ENCODE measurements at places on chromosomes 2 and 18.

GRCh38 chr2:13758412-13758811 is 874.1 kb upstream of the LRATD1 start:
- DNase-seq, result no peak

- DNase-seq, result no peak
Measured at GRCh38 chr2:112021781-112022231, 33.3 kb upstream of the TMEM87B start.

GRCh38 chr2:64276417-64277095 is 132.3 kb upstream of the PELI1 start:
- DNase-seq, result no peak

DNA sequence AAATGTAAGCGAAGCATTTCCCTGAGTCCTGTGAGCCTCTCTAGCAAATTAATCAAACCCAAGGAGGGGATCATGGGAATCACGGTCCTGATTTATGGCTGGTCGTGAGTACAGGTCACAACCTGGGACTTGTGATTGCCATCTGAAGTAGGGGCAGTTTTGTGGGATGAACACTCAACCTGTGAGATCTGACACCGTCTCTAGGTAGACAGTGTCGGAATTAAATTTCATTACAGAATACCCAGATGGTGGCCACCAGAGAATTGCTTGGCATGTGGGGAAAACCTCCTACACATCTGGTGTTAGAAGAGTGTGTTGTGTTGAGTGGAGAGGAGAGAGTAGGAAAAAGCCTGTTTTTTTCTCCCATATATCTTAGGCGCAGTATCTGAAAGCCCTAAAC is 12.5 kb downstream of the CAPN14 start:
- DNase-seq, result no peak

GRCh38 chr2:223055140-223055539 is 3.1 kb downstream of the KCNE4 start:
- DNase-seq, result no peak

- no peak for DNase-seq
Measured at GRCh38 chr2:9754532-9754887, 88.8 kb upstream of the TAF1B start.

GRCh38 chr2:41966431-41966893 is 81.4 kb upstream of the PKDCC start:
- no peak for DNase-seq

- DNase-seq, result no peak
Measured at GRCh38 chr2:144642131-144642530, 122.2 kb upstream of the ZEB2 start.

- no peak for DNase-seq
Measured at GRCh38 chr2:24785671-24786321, 7.4 kb downstream of the PTRHD1 start.

GRCh38 chr2:205782941-205783340 is 100.6 kb downstream of the NRP2 start:
- DNase-seq, result no peak

DNA sequence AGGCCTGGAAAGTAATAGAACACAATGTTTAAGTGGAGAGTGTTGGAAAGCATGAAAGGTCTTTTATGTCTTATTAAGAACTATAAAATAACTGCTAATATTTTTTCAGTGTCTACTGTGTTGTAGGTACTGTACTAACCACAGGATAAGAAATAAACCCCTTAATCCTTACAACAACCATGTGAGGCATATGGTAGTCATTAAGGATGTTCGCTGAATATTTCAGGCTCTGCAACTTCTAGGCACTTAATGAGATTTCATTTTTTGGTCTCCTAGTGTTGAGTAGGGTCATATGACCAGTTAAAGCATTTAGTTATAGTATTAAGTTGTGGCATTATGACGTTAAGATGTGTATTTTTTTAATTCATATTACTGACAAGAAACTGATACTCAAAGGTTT is 346.6 kb upstream of the KCNH7 start:
- no peak for DNase-seq

DNA sequence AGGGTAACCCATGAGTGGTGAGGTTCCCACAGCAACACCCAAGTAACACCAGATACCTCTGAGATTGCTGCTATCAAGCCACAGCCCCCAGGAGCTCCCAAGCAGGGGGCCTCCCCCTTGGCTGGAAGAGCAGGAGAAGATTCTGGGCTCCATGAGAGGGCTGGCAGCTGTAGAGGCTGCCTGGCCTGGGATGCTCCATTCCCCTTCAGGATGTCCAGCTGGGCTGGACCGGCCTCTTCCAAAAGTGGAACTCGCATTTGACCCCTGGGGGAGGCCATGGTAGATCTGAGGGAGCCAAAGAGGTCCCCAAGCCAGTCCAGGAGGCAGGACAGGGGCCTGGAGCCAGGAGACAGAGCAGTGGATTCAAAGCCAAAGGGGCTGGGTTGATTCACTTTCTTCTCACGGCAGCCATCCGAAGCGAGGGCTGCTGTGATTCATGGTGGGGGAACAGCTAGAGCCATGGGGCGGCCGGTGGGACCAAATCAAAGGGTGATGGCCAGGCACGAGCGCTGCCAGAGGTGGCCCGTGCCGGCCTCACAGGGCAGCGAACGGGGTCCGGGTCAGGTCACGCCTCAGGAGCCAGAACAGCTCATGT is 95.3 kb upstream of the ID2 start:
- no peak for DNase-seq

DNA sequence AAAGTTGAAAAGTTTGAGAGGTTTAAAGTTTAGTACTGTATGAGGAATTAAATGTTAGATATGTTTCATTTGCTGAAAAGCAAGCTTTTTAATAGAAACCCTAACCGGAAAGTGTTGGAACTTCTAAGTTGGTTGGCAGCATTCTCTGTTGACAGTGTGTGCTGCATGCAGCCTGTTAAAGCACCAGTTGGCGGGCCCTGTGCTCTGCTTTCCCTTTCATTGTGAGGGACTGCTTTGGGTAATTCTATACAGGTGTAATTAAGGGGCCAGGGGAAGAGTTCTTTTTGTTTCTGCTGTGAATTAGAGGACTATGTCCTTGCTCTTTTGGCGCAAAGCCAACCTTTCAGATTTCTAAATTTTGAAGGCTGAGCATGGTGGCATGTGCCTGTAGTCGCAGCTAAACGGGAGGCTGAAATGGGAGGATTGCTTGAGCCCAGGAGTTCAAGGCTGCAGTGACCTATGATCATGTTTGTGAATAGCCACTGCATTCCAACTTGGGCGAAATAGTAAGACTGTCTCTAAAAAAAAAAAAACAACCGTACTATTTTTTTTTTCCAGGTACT is 20.1 kb downstream of the PLEKHB2 start:
- no peak for DNase-seq

DNA sequence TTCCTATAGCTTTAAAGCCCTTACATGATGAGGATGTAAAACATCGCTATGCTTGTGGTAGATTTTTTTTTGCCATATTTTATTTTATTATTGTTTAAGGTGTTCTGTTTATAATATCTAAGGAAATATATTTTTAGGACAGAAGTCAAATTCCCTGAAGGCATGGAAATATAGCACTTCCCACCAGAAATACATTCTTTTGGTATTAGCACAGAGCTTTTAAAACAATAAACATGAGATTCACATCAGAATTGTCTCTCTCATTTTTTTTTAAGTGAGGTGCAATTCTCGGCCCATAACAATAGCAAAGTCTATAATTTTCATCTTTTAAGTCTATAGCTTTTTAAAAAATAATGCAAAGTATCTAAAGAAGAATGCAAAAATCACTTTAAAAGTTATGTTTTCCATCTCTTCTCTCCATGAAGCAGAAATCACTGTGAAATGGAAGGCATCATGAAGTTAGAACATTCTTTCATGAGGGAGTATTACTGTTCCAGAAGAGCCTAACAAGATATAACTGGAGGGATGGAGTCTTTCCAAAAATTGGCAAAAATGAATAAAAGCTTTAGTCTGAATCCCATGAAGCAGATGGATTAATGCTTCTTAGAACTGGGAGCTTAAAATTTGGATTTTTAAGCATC is 283.6 kb upstream of the TRIB2 start:
- DNase-seq, result no peak

DNA sequence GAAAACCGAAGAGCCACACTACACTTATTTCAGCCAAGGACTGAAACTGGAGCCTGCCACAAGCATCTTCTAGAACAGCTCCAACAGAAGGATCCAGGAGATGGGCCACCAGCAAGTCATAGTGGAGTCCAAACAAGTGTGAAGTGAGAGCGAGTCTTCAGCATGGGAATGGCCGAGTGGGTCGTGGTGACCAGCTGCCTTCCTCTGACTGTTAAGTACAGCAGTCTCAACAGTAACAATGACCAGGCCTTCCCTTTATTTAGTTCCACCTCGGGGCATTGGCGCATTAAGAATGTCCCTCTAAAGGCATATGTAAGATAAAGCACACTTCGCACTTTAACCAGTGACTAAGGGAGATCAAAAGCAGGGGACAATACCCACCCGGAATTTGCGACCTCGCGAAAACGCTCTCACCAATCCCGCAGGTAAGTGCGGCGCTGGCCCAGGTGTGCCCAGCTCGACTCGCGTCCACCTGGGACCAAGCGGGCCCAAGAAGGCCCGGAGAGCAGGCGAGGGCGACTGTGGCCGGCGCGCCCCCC is 1.1 kb downstream of the L3MBTL4 start:
- DNase-seq, result no peak

DNA sequence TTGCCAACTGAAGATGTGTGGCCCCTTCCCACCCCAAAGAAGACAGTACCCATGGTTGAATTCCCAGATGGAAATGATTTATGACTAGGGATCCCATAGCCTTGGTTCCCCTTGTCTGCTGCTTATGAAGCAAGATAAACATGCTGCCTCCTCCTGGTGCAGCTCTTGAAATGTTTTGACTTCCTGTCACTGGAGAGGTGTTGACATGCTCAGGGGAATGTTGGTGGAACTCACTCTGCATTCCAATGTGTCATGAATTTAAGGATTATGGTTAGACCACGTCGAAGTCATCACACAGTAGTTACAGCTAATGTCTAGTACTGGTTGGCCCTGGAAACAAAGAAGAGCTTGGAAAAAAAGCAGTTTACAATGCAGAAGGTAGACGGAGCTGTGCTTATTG is 69.0 kb upstream of the FAM110C start:
- no peak for DNase-seq

GRCh38 chr2:236882930-236883329 is 202.8 kb upstream of the COPS8 start:
- DNase-seq, result no peak

DNA sequence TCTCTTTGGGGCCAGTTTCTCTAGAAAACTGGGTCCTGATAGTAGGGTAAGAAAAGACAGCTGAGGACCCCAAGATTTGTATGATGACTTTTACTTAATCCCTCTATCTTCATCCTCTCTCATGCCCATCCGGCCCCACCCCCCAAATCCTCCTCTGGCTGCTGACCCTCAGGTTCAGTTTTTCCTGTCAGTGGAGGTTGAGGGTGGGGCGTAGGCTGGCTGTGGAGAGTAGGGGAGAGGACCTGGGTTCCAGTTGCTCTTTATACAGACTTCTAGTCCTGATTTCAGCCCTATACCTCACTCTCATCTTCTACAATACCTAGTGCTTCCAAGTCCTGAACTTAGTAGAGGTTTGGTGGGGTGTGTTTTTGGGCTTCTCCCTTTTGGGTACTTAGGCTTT is 28.4 kb downstream of the PLEKHA3 start:
- no peak for DNase-seq

DNA sequence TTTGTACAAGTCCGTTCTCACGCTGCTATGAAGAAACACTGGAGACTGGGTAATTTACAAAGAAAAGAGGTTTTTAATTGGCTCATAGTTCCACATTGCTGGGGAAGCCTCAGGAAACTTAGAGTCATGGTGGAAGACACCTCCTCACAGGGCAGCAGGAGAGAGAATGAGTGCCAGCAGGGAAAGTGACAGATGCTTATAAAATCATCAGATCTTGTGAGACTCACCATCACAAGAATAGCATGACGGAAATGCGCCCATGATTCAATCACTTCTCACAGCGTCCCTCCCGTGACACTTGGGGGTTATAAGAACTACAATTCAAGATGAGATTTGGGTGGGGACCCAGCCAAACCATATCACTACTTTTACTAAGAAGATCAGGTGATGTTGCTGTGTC is 285.8 kb downstream of the TMX3 start:
- DNase-seq, result no peak

- no peak for DNase-seq
Measured at GRCh38 chr2:197126630-197127352, 183.8 kb downstream of the ANKRD44 start.

DNA sequence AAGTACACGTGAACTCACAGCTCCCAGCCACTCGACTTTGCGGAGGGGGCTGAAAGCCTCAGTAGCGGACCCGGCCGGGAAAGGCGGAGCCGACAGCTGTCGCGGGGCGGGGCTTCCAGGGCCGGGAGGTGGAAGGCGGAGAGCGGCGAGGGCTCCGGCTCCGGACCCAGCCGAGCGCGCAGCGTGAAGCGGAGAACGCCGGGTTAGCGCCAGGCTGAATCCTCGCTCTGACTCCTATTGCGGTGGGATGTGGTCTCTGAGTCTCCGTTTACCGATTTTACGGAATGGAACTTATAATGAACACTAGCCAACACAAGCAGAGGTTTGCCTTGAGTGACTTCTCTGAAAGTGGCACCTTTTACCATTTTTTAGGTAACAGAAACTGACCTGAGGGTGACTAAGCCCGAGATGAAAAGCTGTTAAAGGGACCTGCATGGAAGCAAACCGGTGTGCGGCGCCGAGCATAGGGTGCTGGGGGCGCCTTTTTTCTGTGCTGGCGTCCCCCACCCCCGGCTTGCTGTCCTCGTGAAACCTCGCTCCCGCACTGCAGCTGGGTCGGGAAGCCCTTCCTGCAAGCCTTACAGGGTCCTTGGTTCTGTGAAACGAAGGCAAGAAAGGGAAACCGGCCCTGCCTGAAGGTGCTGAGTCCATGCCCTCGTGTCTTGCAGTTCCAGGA is 72.9 kb downstream of the EN1 start:
- peak; percentile 33 for DNase-seq

DNA sequence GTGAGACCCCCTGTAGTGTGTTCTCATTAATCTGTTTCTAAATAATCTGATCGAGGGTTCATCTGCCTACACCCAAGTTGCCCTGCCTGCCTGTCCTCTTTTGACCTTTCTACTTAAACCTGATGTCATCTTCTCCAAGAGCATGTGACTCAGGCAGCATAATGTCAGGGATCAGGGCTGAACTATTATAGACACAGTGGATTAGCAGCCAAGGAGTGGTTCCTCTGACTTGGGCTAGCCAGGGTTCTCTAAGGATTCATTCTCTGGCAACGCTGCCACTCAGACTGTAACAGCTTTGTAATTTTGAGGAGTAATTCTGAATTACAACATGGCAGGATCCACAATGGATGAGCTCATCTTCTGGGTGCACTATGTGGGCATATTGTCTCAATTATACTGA is 124.0 kb downstream of the MDH1 start:
- DNase-seq, result no peak
